ENCODE measurements at places on chromosomes 7 and 10.

DNA sequence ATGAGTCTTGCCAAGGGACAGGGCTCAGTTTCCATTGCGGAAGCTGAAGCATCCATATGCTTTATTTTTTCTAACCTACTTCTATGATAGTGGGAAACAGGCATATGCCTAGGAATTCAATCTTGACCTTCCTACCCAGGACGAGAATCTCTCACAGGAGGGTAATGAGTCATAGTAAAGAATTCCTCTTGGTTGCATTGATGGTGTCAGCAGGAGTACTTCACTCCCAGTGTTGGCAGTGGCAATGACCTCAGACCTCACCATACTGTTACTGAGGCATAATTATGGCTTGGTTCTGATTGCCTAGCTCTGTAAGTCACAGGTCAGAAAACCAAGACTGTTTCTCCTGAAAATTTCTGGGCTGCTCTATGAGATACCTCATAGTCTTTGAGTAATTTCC lies 552.9 kb downstream of the ARL4A start:
- DNase-seq: no peak

GRCh38 chr7:142228537-142229104 lies 29.2 kb downstream of the PRSS58 start:
- no peak for DNase-seq

GRCh38 chr10:74450602-74451001 lies 299.6 kb downstream of the ADK start:
- DNase-seq: no peak

DNA sequence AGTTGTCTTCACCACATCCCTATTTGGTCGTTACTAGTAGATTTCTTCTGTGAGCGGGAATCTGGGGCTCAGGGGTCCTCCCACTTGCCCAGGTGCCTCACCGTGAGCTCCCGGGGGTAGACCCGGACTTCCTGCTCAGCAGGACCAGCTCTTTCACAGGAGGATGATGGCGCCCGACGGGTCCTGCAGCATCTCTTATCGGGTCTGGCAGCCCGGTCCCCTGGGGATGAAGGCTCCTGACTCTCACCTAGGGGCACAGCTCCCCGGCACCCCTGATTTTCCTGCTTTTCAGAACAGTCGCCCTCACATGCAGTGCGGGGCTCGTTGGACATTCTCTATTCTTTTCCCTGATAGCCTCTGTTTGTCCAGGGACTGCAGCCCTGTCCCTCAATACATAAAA lies 33.0 kb upstream of the SHH start:
- no peak for DNase-seq

DNA sequence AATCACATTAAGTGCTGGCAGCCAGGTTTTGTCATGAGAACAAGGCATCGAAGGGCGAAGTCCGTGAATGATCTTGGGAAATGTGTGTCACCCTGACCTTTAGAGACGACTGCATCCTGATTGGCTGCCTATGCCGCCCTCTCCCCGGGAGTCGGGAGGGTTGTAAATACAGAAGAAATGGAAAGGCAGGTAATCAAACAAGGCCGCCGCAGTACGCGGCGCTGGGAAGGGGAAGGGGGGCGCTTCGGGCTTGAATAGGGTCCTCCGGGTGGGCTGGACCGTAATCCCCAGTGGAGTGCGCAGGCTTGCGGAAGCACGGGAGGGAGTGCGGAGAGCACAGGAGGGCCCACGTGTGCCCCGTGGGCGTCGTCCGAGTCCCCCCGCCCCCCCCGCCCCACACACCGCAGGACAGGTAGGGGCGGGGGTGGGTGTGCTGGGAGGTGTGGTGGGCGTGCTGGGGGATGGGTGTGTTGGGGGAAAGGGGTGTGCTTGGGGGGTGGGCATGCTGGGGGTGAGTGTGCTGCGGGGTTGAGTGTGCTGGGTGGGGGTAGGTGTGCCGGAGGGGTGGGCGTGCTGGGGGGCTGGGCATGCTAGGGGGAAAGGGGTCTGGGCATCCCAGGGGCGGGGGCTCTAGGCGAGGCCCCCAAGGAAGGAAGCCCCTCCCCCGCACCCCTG lies 169.4 kb downstream of the ARHGAP12 start:
- DNase-seq: no peak

DNA sequence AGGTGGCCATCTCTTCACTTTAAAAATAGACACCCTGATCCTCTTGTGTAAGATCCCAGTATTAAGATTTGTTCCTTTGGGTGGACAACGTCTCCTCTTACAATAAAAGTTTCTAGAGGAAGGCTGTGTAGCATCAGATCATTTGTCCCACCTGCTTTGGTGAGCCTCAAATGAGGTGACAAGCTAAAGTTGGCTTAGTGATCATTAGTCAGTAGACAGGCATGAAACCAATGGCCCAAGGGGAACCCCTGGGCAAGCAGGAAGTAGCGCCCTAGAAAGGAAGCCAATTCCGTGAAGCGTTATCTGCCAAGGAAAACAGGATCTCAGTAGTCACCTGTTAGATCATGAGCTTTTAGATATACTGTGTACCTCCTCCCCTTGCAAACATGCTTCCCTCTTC lies 66.8 kb downstream of the PCGF5 start:
- no peak for DNase-seq

GRCh38 chr10:95499482-95499989 lies 61.6 kb downstream of the SORBS1 start:
- no peak for DNase-seq

DNA sequence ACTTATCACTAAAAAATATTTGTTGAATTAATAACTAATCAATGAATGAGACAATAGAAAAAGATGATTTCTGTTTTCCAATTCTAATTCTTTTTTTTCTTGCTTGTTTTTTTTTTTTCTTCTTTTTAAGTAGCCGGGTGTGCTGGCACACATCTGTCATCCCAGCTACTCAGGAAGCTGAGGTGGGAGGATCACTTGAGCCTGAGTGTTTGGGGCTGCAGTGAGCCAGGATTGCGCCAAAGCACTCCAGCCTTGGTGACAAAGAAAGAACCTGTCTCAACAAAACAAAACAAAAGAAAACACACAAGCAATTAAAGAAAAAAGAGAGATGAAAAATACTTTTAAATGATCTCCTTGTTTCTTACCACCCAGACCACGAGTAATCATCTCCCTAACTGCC lies 1109.3 kb downstream of the REEP3 start:
- no peak for DNase-seq

- DNase-seq: no peak
Measured at GRCh38 chr10:82811621-82812020, 936.6 kb downstream of the NRG3 start.

- DNase-seq: no peak
Measured at GRCh38 chr10:63348245-63348850, 117.4 kb downstream of the JMJD1C start.

GRCh38 chr10:97154162-97154561 lies 31.6 kb downstream of the SLIT1 start:
- DNase-seq: no peak

DNA sequence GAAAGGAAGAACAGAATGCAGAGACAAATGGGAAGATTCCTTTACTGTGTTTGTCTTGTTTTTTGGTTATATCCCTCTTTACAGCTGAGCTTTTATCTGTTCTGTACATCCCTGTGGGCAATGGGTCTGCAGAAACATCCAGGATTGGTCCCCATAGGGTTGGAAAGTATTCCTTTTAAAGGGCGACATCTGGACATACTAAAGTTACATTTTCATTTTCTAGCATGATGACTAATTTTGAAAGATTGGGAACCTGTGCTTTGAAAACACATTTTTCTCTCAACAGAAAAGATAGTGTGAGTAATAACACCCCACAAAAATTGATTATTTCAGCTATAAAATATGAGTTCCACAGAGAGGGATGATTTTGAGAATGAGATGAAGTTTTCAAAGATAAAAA lies 435.8 kb downstream of the GPAM start:
- DNase-seq: no peak

DNA sequence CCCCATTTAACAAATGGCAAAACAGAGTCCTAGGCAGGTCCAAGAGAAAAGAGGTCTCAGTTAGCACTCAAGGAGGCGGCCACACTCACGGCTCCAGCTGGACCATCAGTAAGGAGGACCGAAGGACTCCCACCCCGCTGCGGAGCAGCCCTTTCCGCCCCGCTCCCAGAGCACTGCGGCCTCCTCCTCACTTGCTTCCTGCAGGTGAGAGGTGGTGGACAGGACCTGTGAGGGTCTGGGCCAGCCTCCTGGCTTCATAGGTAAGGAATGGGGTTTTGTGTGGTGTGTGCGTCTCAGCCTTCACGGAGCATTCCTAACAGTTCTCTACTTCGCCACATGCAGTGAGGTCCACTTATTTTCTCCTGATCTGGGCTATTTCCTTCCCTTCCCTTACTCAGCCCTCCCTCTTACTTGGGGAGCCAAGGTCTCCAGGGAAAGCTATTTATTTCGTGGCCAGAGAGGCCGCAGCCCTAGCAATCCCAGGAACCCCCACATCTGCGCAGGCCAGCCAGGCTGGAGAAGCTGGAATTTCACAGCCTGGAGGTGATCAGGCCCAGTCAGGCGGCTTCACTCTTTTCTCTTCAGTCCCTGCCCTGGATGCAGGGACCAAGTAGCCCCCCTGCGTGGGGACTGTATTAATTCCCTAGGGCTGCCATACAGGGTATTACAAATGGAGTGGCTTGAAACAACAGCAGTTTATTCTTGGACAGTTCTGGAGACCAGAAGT lies 45.9 kb downstream of the ZNF783 start:
- peak; percentile 50 for DNase-seq

DNA sequence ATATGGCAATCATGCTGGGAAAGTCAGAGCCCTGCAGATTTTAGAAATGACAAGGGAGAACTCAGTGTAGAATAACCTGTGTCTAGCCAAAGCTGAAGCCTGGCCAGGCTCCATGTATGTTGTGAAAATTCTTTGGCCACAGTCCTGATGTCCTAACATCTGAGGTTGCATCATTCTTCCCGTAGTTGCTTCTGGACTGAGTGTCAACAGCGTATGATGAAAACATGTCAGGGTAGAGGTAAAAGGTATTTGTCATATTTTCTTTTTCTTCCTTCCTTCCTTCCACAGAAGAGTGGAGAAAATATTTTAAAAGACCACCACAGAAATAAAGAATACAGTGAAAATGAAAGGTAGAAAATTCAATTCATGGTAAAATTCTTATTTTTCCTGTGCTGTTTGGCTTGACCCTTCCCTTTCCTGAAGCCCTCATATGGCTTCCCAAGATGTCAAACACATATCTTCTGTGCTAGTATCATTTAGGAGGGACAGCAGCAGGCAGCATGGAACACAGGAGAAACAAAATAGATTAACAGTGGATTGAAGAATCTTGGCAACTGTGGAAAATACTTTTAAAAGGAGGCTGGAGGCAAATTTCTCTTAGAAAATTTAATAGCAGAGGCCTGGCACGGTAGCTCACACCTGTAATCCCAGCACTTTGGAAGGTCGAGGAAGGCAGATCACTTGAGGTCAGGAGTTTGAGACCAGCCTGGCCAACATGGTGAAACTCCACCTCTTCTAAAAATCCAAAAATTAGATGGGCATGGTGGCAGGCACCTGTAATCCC lies 18.9 kb upstream of the NRBF2 start:
- no peak for DNase-seq

DNA sequence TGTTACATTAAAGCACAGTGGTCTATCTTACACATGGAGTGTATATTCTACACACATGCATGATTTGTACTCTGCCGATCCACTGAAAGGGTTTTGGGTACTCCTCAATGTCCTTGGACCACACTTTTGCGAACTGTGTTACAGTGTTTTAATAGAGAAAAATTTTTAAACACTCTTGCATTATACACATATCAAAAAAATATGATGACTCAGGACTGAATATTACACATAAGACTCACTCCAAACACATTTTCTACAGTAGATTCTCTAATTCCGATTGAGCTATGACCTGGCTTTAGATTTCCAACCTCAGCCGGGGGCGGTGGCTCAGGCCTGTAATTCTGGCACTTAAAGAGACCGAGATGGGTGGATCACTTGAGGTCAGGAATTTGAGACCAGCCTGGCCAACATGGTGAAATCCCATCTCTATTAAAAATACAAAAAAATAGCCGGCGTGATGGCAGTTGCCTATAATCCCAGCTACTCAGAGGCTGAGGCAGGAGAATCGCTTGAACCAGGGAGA lies 222.4 kb downstream of the CACNA2D1 start:
- no peak for DNase-seq

DNA sequence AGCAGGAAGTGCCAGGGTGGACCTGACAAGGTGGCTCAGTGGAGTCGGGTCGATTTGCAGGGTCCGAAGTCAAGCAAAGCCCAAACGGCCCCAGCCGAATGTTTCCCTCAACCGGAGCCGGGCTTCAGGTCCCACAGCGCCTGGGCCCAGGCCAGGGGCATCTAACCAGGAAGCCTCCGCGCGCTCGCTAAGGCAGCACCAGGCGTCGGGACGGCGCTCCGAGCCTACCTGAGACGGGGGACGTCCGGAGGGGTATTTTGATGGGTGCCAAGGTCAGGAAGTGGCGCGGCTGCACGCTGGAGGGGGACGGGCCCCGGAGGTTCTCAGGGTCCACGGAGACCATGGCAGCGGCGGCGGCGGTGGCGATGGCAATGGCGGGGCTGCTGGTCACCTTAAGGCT lies 51.5 kb downstream of the TCERG1L start:
- DNase-seq: no peak

DNA sequence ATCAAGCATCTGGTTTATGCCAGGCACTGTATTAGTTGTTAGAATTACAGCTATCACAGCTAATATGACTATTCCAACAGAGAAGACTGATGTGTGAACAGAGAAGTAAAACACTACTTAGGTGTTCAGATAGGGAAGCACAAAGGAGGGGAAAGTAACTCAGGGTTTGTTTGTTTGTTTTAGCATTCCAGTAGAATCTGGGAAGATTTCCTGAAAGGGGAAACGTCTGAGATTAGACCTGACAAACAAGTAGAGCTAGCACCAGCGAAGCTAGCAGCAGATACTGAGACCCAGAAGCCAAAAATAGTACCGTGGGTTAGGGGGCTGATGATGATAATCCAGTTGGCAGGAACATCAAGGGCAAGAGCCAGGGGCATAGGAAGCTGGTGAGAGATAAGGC lies 28.8 kb upstream of the KLHL7 start:
- no peak for DNase-seq

DNA sequence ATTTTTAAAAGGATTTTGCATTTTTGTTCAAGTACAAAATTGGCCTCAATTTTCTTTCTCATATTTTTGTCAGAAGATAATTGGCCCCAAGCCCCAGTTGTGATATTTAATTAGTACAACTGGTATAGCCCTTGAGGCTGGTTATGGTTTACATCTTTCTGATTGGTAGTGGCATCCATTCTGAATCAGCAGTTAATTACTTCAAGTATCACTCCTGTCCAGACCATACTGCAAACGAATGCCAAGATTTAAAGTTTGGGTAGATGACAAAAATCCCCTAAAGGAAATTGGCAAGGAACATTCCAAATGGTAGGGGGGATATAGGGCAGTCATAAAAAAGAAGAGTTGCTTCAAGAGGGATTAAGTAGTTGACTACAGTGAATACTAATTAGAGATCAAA lies 23.1 kb downstream of the MYPN start:
- DNase-seq: no peak

GRCh38 chr7:92259610-92260247 lies 14.0 kb downstream of the ANKIB1 start:
- DNase-seq: no peak

- no peak for DNase-seq
Measured at GRCh38 chr7:158407581-158408317, 179.9 kb downstream of the PTPRN2 start.

DNA sequence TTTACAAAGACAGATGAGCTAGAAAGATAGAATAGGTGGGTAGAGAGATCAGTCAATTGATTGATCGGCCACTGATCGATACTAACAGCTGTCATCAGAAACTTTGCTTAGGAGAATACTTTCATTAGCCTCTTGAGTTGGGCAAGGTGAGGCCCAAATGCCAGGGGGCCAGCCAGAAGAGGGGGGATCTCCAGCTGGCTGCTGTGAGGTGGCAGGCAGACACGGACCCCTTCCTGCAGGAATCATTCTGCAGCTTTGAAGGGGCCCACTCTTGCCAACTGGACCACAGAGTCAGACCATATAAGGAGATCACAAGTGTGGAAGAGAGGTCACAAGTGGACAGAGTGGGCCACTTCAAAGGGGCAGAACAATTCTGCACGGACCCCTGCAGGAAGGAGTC lies 62.9 kb upstream of the DOCK1 start:
- no peak for DNase-seq
